ENCODE measurements at places on chromosomes 16 and 17.

GRCh38 chr16:66058832-66059231, 307.7 kb upstream of the CDH5 start:
- no peak for DNase-seq

GRCh38 chr16:86509759-86510464, 415 bp upstream of the FOXF1 start:
- DNase-seq = no peak

- DNase-seq = no peak
These were observed 16.6 kb downstream of the PLXDC1 start for GRCh38 chr17:39134878-39135277.

GRCh38 chr17:10059684-10060211, 138.7 kb downstream of the GAS7 start:
- DNase-seq = no peak

- no peak for DNase-seq
These were observed 2.8 kb downstream of the HEATR3 start for GRCh38 chr16:50068550-50068949.

GRCh38 chr17:9291912-9292560, 270.7 kb downstream of the NTN1 start:
- DNase-seq = no peak

- no peak for DNase-seq
These were observed 5.0 kb downstream of the FOXK2 start for GRCh38 chr17:82524540-82524939.

- no peak for DNase-seq
These were observed 13.2 kb upstream of the CUEDC1 start for GRCh38 chr17:57968456-57968855.

DNA sequence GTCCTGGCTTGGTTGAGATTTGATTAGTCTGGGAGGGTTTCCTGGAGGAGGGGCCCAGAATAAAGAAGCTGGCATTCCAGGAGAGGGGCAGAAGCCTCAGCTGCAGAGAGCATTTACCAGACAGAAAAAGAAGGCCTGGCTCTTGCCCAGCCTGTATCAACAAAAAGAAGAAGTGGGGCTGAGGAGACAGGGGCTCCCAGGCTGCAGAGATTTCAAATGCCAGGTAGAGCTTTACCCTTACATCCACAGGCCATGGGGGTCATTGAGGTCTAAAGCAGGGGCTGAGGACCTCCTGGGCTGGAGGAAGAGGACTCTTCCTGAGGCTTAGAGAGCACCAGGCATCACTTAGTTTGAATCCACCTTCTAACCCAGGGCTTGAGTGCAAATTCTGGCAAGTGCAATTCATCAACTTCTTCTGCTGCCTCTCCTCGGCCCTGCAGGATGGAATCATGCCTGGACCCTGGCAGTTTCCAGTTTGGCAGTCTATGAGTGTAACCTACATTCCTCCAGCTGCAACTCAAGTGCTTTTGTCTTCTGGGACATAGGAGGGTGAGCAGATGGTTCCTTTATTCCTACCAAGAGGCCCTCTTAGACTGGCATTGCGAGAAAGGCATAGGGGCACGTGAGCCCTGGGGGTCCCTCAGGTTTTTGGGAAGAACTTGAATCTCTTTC, 15.3 kb downstream of the CA7 start:
- no peak for DNase-seq

DNA sequence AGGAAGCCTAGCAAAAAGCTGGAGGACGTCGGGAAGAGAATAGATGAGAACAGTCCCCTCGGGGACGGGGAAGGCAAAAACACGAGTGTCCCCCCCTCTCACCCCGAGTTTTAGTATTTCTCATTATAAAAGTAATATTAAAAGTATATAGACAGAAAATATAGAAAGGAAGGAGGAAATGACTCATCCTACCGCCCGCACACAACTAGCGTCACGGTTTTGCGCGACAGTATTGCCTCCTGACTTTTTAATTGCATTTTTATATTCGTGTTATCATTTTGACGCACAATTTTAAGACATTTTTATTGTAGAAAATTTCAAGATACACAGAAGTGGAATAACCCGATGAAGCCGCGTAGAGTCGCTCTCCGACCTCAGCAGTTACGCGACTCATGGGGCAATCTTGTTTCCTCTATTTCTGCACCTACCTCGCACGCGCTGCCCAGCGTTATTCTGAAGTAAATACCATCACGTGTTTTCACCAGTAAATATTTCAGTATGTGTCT, 652 bp upstream of the SLC25A19 start:
- no peak for DNase-seq

GRCh38 chr17:9120471-9120870, 99.2 kb downstream of the NTN1 start:
- no peak for DNase-seq

Measured in cerebellar nuclear complex (tissue), 1 donor.